ENCODE measurements at places on chromosomes 1 and 21. TPM values are rescaled to one million over a fixed set of nuclear protein-coding genes. Genes with fewer than 3 reads are reported as not detected.

DNA sequence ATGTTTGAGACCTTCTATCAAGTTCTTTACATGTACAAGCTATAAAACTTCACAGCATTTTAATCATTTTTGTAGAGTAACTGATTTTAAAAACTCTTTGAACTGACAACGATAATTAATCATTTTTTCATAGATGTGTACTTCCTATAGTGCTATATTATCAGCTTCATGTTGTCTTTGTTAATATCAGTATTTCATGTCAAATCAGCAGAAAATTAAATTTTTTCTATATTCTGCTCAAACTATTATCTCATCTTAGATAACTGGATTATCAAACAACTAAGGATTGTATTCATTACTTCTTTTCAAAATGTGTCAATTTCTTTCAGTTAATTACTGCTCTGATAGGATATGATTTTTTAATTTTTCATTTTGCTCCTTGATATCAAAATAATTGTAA lies 214.6 kb upstream of the RGS18 start:
- no peak for DNase-seq
- H3K27me3 ChIP-seq, result no peaks in the 10 kb centered on the region
- no peaks in the 10 kb centered on the region for H3K36me3 ChIP-seq
- no peak overlapping the region for H3K4me3 ChIP-seq

GRCh38 chr1:110200666-110201065 lies 9.4 kb upstream of the KCNC4 start:
- no peak overlapping the region for H3K4me3 ChIP-seq
- H3K36me3 ChIP-seq, result no peaks in the 10 kb centered on the region
- H3K27ac ChIP-seq, result no peak overlapping the region
- no peaks in the 10 kb centered on the region for H3K27me3 ChIP-seq
- no peak for DNase-seq

Gene C1QTNF12
- total RNA-seq, result 0.83 TPM

Gene L1TD1
- not detected for total RNA-seq

Gene ANKRD65
- 1.1 TPM for total RNA-seq

Gene MECR
- 37.0 TPM for total RNA-seq
